ENCODE measurements at places on chromosomes 1 and 21. TPM values are rescaled to one million over a fixed set of nuclear protein-coding genes. Genes with fewer than 3 reads are reported as not detected.
A peak's percentile ranks its signal among the peaks of the same experiment; 100 is the strongest.

- no peak for DNase-seq
These were observed 50.8 kb downstream of the PIK3R3 start for GRCh38 chr1:46081619-46082018.

- peak; percentile 9 for DNase-seq
These were observed 67.1 kb downstream of the UBE2T start for GRCh38 chr1:202274611-202275010.

DNA sequence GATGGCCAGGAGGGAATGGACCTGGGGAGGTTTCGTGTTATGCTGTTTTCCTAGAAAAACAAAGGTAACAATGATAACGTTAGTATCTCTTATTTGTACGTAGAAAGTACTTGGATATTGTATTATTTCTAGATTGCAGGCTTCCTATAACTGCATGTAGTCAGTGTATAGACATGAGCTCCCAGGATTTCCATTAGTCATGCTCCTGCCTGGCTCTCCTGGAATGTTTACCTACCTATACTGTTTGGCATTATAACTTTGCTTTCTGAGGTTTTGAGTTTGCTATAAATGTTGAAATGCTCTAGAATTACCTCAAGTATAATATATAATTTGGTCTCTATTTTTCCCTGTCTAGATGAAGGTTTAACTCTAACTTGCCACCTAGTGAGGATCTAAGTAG, 66.1 kb downstream of the TTC3 start:
- no peak for DNase-seq

- DNase-seq, result no peak
These were observed 43.1 kb downstream of the AGPAT3 start for GRCh38 chr21:43908167-43908566.

DNA sequence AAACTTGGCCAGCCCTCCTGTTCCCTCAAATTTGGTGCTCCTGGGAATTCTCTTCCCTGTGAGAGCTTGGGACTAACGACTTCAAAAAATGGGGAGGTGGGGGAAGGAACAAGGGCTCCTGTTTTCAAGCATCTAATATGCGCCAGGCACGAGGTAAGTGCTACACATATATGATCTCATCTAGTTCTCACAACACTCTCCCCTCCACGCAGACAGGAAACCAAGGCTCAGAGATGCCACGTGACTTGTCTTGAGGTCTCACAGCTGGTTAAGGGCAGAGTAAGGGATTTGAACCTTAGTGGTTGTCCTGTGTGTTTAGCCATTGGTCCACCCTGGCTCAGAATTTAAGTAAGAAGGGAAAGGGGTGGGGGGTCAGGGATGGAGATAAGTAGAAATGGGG, 125.9 kb downstream of the DMRTB1 start:
- peak; percentile 3 for DNase-seq

- no peak for DNase-seq
These were observed 10.7 kb downstream of the IFNAR2 start for GRCh38 chr21:33240404-33240803.

DNA sequence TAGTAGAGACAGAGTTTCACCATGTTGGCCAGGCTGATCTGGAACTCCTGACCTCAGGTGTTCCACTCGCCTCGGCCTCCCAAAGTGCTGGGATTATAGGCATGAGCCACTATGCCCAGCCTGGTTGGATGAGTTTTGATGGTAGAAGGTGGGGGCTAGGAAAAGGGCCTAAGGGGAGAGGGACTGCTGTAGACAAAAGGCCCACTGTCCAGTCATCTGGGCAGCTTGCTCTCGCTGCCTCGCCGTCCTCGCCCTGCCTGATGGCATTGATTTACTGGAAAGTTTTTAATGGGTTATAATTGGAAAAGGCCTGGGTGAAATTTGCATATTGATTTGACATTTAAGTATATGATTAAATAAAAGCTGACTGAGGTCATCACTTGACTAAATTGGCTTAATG, 175.1 kb upstream of the CSF3R start:
- no peak for DNase-seq

GRCh38 chr1:68213843-68214242, 18.5 kb downstream of the WLS start:
- DNase-seq, result peak; percentile 79

GRCh38 chr21:46028573-46029091, 47.1 kb downstream of the COL6A1 start:
- DNase-seq, result peak; percentile 60

- DNase-seq, result no peak
These were observed 441.6 kb downstream of the SIPA1L2 start for GRCh38 chr1:232188318-232188717.

DNA sequence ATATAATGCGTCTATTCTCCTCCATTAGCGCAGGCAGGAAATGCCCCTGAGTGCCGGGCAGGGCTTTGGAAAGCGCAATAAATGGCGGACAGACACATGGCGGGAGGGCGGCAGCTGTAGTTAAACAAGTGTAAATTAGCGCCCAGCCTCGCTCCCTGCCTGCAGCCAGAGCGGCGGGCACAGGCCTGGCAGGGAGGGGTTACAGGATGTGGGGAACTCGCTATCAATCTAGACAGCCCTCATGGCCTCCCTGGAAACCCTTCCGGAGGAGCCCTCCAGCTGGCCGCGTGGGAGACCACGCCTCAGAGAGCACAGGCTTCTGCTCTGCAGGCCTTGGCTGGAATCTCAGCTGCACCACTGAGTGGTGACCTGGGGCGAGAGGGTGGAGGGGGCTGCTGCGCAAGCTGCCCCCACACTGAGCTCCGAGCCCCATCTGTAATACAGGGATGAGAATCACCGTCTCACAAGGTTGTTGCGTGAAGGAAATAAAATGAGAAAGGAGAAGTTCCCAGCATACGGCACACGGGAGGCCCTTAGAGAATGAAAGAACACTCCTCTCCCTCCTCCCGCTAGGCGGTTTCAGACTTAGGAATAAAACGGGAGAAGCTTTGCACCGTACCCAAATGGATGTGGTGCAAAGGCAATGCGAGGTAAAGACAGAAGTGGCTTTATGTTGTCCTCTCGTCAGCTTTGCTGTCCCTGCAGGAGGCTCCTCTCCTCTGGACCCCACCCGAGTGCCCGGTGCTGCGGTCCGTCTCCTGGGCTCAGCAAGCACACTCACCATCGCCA, 167.2 kb upstream of the POU3F1 start:
- no peak for DNase-seq

- DNase-seq, result no peak
These were observed 34.5 kb downstream of the EPS15 start for GRCh38 chr1:51484591-51484990.

DNA sequence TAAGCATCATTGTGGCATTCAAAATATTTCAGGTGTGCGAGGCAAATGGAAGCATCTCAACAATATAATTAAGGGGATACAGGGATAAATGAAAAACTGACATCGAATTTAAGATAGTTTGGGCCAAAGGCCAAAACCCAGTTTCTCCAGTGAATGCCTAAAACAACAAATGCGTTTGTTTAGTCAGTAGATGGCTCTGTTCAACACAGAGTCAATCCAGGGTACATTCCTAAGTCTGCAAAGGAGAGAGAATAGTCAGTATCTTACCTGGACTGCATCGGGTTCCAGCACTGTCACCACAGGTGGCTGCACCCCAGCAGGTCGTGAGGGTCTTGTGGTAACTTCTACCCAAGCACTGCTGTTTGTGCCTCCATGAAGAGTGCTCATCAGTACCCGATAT, 321.1 kb downstream of the KCTD3 start:
- DNase-seq, result no peak

GRCh38 chr1:168252204-168252733, 26.5 kb downstream of the SFT2D2 start:
- no peak for DNase-seq

- DNase-seq, result peak; percentile 58
These were observed 56.8 kb downstream of the PLD5 start for GRCh38 chr1:242467556-242468145.

- DNase-seq, result no peak
These were observed 8.2 kb downstream of the NES start for GRCh38 chr1:156668801-156669637.

GRCh38 chr1:84356881-84357280, 41.4 kb upstream of the DNASE2B start:
- no peak for DNase-seq

DNA sequence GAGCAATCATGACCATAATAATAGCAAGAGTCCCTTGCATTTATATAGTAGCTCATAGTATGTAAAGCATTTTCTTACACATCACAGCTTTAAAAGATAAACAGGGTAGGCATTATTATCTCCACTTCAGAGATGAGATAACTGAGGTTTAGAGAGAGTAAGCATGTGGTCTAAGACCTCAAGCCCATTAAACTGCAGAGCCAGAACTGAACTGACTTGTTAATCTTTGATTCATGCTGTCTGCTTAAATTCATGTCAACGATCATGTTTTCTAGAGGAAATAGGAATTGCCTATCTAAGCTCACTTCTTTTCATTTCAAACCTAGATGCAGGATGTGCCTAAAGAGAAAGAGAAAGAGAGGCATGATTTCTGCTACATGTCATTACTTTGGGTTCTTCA, 524.8 kb downstream of the PTPRC start:
- no peak for DNase-seq

GRCh38 chr1:85602571-85602970, 22.0 kb downstream of the CCN1 start:
- DNase-seq, result no peak

DNA sequence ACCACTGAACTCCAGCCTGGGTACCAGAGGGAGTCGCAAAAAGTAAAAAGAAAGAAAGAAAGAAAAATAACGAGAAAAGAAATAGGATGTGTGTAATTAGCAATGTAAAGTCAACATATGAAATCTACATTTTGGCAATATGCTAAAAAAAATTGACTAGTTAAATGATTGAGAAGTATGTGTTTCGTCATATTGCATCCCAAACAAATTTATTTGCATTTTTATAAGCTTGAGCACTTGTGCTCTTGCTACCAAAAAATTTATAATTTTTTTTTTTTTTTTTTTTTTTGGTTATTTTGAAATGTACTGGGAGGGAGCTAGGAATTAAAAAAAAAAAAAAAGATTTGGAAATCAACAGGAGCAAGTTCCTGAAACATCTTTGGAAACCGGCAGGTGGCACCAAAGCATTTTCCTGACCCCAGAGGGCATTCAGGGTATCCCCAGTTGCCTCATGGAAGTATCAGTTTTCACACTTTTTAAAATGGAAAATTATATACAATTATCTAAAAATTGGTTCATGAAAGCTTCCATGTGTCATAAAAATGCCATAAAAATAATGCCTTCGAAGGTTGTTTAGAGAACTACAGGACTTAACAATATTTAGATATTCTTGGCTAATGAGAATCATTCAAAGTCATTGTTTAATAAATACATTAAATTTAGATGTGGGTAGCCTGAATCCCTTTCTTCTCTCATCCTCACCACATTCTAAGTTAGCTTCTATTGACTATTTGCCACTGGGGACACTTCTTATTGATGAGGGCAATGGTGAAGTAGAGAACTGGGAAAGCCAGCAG, 4.8 kb upstream of the HEATR1 start:
- peak; percentile 48 for DNase-seq

Gene TUT4
- total RNA-seq, result 138 TPM

Gene GPR89A
- total RNA-seq, result 71.8 TPM

Gene GJA8
- total RNA-seq, result not detected

Gene TMPRSS3
- not detected for total RNA-seq

Gene LCE1A
- total RNA-seq, result not detected

Gene PGLYRP3
- total RNA-seq, result not detected

Gene CLIC6
- total RNA-seq, result 0.51 TPM

Gene RUNX3
- 0.26 TPM for total RNA-seq

Gene HES3
- not detected for total RNA-seq

Gene MAGI3
- 29.7 TPM for total RNA-seq

Measured in uterus (tissue), 4 donors.